Skin of body (tissue), 3 donors: ENCODE measurements at places on chromosomes 7 and 10. TPM values are rescaled to one million over a fixed set of nuclear protein-coding genes. Genes with fewer than 3 reads are reported as not detected.

The NFE2L3 gene
- total RNA-seq: 12.3 TPM

The CAPZA2 gene
- total RNA-seq: 91.6 TPM

The DCLRE1A gene
- 8.2 TPM for total RNA-seq

The CALML5 gene
- 133 TPM for total RNA-seq

The WAC gene
- 92.3 TPM for total RNA-seq

The SPDYE6 gene
- total RNA-seq: not detected
